ENCODE measurements at places on chromosomes 5 and 9.

- no peak for DNase-seq
Measured at GRCh38 chr9:111622626-111623025, 8.5 kb upstream of the DNAJC25 start.

- no peak for DNase-seq
Measured at GRCh38 chr9:91253488-91253887, 108.2 kb downstream of the AUH start.

DNA sequence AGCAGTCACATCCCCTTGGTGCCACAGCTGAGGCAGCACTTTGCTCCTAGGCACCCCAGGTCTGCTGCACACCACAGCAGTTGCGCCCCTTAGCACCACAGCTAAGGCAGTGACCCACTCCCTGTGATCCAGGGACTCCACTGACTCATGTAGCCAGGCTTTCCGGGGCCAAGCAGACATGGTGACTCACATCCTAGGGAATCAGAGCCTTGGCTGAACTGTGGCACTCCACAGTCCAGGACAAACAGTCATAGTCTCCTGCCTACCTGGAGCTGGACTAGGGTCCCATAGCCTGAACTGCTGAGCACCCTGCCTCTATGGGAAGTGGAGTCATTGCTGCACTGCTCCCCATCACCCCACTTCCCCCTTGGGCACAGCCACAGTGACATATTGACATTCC lies 338.7 kb downstream of the NPR3 start:
- no peak for DNase-seq

- DNase-seq, result no peak
Measured at GRCh38 chr9:2559192-2560152, 62.1 kb upstream of the VLDLR start.

GRCh38 chr9:69916950-69917349 lies 96.3 kb downstream of the CFAP95 start:
- DNase-seq, result no peak

GRCh38 chr5:36150676-36151433 lies 832 bp downstream of the LMBRD2 start:
- peak; percentile 15 for DNase-seq

- no peak for DNase-seq
Measured at GRCh38 chr5:114790403-114790792, 379.3 kb downstream of the TRIM36 start.

- DNase-seq, result no peak
Measured at GRCh38 chr5:152532714-152533113, 127.6 kb upstream of the NMUR2 start.

DNA sequence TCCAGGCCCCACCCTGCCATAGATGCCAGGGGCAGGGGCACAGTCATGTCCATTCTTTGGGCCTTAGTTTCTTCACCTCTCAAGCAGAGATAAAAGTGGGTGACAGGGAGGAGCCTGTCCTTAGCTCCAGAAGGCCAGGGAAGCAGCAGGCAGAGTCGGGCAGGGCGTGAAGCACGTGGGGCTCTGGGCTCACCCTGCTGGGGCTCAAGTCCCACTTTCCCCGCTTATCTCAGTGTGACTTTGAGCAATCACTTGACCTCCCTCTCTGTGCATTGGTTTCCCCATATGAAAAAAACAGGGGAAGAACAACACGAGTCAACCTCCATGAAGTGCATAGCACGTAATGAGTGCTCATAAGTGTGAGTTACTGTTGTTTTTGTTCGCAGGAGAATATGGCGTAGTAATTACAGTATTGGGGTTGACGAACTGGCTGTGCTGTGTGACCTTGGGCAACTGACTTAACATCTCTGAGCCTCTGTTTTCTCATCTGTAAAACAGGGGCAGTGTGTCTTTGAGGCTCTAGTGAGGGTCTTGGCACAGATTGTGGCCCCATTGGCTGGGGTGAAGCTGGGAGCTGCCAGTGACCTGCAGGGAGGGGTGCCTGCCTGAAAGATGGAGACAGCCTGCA lies 39.9 kb upstream of the HAND1 start:
- DNase-seq, result no peak

- no peak for DNase-seq
Measured at GRCh38 chr9:80605129-80605528, 1033.4 kb downstream of the TLE4 start.

DNA sequence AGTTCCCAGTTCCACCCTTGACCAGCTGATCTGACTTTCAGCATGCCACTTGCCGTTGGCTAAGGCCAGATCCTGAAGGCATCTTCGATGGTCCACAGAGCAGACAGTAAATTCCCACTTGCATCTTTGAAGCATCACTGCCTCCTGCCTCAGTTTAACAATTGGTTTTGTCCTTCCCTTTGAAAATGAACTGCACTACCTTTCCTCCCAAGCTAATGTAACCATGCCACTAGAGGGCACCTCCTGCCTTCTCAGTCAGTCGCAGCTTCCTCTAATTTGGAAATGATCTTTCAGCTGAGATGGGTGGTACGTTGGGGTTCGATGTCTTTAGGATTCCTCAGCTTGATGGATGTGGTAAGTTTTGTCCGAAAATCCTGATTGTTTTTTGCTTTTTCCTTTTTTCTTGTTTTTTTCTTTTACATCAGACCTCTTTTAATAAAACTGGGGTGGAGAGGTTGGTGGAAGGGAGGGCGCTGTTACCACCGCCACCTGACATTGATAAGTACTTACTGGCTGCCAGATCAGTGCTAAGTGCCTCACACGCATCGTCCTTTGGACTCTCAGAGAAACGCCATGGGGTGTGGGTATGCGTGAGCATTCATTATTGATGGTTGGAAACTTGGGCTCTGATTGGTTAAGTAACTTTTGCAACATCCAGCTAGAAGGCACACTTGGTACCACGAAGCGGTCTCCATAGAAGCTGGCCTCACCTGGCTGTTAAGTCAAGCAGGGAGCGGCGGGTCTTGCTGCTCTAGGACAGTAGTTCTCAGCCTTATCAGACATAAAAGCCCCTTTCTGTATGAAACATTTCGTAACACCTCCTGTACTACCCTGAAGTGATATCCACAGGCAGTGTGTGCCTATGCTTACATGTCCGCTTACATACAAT lies 16.9 kb downstream of the PTTG1 start:
- peak; percentile 48 for DNase-seq

DNA sequence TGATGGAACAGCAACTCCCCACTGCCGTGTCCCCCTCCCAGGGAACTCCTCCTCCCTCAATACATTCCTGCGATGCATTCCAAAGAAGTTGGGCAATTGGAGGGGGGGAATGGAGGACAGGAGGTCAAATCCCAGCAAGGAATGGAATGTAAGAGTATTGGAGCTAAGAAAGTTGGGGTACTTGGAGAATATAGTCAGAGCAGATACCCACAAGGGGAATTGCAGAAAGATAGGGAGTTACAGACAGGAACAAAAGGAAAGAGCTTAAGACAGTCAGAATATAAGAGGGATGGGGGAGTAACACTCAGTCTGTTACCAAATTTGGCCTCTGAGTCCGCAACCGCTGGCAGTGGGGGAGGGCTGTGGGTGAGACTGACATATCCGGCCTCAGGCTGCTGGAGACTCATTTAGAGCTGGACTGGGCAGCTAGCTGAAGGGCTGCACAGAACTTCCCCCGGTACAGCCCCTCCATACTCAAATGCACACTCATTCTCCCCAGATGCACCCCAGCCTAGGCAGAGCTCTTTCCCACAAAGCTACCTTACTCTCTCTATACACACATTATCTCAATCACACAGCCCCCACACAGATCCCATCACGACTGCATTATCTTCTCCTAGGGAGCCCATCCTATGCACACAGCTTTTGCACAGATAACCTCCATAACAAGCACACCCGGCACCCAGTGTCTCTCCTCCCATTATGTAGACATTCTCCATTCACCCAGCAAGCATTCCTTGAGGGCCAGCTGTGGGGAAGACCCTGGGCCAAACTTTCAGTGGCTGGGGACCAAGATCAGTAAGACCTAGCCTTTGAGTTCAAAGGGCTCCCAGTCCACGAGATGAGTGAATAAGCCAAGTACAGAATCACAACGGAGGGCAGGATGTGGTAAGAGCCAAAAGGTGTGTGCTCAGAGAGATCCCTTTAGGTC lies 3.7 kb downstream of the TLN1 start:
- no peak for DNase-seq

DNA sequence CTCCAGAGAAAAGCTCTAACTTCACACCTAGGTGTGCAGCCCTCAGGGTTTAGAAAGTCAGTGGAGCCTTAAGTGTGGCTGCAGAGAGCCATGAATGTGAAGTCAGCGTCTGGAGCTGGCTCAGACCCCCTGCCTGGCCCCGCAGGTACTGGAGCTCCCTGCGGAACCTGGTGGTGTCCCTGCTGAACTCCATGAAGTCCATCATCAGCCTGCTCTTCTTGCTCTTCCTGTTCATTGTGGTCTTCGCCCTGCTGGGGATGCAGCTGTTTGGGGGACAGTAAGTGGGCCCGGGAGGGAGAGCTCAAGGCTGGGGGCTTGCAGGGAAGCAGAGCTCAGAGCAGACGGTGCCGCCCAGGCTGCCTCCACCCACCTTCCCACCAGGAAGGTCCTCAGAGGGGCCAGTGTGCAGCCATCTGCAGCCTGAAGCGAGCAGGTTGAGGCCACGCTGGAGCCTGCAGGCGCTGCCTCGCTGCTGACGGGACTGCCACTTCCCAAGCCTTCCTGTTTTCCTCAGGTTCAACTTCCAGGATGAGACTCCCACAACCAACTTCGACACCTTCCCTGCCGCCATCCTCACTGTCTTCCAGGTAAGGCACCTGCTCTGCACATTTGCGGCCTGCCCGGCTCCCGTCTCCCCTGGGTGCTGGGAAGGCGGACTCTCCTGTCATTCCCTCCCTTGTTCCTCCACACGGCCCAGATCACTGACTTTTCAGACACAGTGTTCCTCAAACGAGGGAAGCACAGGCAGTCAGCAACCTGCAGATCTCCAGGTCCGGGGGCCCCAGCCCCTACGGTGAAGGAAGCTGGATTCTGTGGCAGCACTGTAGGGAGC lies 108.9 kb downstream of the CACNA1B start:
- DNase-seq, result no peak

GRCh38 chr9:80134487-80134886 lies 562.7 kb downstream of the TLE4 start:
- DNase-seq, result no peak

DNA sequence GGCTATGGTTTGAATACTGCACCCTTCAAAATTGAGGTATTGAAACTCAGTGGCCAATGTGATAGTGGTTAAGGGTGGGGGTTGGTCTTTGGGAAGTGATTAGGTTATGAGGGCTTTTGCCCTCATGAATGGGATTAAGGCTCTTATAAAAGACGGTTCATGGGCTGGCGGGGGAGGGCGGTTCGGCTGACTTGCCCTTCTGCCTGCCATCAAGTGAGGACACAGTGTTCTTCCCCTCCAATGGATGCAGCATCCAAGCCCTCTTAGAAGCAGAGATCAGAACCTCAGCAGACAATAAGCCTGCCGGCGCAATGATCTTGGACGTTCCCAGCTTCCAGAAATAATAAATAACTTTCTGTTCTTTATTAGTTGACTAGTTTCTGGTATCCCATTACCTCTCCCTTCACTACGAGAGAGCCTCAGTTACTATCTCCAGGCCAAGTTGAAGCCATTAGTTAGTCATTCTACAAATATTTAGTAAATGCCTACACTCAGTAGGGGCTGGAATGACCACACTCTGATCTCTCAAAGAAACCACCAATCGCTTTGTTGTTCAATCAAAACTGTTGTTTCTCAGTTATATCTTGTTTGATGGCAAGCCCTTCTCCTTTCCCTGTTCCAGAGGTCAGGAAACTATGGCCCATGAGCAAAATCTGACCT lies 219.3 kb downstream of the TSSK1B start:
- no peak for DNase-seq

DNA sequence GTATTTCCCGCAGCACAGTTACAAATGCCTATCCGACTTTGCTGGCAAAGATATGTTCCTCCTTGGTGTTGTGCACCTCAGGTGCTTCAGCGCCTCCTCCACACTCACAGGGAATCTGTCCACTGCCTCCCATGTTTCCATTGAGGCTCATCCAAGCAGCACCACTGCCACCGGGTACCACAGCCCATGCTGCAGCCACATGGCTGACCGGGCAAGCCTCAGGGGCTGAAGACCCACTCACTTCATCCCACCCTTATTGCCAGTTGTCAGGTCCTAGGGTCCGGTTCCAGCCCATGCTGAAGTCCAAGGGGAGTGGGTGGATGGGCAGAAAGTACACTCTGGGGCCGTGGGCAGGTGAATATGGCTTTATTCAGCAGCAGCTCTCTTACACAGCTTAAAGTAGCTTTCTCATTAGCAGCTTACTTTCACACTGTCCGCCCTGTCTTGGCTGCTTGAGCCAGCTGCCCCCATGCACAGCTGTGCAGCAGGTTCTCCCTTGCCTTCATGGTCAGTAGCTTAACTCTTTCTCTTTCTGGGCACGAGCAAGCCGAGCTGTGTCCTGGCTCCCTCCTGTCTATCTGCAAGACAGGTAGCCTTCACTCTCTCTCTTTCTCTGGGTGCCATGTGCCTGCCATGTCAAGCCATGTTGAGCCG lies 1052.3 kb downstream of the PTPRD start:
- no peak for DNase-seq

- no peak for DNase-seq
Measured at GRCh38 chr9:123097430-123098095, 64.1 kb downstream of the GPR21 start.

- no peak for DNase-seq
Measured at GRCh38 chr5:133269691-133270090, 217.9 kb downstream of the HSPA4 start.

DNA sequence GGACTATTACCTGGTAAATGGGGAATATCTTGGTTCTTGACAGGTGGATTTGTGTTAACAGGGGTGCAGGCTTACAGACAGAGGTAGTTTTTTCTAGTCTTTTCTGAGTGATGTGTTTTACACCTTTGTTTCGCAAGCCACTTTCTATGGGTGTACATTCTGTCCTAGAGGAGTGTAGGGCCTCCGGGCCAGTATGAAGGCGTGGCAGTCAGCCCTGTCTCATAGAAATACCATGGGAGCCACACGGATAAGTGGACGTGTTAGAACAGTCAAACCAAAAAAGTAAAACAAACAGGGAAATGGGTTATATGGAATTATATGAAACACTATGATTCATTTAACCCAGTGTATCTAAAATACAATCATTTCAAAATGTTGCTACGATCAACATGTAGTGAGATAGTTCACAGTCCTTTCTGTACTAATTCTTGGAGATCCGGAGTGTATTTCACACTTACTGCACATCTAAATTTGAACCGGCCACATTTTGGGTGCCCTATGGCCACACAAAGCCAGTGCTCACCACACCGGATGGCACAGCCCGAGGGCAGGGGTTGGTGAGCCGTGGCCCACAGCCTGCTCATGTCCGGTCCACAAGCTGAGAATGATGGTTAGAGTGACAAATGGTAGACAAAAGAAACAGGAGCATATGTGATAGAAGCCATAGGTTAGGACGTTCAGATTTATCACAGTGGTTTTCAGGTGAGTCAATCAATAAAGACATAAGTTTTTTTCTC lies 80.1 kb upstream of the IRX4 start:
- DNase-seq, result no peak

- no peak for DNase-seq
Measured at GRCh38 chr9:106528158-106528557, 334.8 kb upstream of the ZNF462 start.
